Activated T-cell treated with anti-CD3 and anti-CD28 coated beads, Interleukin-2, amount 50 U/mL, for 24 hours (primary cell): ENCODE measurements at places on chromosomes 3 and 15.

DNA sequence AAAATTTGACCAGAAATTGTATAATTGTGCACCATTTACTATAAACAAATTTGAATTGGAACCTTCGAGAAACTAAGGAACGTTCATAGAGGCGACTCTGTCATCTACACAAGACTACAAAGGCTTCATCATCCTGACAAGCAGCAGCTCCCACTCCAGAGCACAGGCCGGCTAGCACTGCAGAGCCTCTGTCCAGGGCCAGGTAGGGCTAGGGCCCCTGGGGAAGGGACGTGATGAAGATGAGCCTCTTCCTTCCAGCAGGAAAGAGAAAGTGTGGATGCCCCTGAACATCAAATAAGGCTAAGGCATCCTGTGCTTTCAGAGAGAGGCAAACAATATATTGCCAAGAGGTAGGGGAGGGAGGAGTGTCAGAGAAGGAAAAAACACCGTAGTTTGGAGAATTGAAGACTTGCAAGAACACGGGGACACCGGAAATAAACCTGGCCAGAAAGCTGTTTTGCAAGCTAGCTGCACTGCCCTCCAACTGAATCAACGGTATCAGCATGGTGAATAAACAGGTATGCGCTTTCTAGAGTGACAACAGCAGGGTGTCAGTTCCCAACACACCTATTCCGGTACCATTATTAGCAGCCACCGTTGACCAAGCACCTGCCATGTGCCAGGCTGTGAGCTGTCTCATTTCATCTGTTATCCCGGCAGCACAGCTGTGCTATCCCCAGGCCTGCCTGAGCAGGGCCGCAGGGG lies 12.4 kb downstream of the XXYLT1 start:
- peak; percentile 55 for DNase-seq

DNA sequence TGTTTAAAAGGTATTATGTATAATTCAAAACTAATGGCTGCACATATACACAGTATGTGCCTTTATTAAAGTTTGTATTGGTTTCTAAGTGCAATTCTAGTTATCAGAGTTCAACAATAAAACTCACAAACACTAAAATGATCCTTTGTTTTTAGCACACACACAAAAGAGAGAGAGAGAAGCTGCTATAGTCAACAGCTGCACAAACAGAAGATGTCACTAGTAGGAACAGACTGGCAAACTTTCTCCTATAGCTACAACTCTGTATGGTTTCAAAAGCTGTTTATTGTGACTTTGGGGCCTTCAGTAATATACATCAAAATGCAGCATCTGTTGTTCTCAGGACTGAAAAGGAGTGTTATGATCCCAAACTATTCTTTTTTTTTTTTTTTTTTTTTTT lies 6.1 kb downstream of the SECISBP2L start:
- no peak for DNase-seq

GRCh38 chr15:76058714-76059319 lies 968 bp upstream of the TMEM266 start:
- peak; percentile 41 for DNase-seq

DNA sequence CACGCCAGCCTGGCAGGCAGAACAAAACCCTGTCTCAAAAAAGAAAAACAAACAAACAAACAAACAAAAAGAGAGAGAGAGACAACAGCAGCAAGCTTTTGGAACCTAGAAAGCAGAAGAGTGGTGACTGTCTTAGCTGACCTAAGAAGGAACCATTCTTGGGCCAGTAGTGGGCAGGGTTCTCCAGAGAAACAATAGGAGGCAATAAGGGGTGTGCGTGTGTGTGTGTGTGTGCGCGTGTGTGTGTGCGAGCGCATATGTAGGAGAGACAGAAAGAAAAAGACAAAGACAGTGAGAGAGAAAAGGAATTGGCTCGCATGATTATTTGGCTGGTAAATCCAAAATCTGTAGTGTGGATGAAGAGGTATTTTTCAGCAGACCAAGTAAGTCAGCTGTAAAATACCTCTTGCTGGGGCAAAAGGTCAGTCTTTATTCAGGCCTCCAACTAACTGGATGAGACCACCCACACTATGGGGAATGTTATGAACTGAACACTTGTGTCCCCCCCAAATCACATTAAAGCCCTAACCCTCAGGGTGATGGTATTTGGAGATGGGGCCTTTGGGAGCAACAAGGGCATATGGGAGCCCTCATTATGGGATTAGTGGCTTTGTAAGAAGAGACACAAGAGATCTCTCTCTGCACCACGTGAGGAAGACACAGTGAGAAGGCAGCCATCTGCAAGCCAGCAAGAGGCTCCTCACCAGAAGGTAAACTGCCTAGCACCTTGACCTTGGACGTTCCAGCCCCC lies 15.1 kb upstream of the BLM start:
- DNase-seq: no peak

GRCh38 chr3:116005404-116005803 lies 382.1 kb downstream of the GAP43 start:
- DNase-seq: no peak
